ENCODE measurements at places on chromosomes 12 and 14.

DNA sequence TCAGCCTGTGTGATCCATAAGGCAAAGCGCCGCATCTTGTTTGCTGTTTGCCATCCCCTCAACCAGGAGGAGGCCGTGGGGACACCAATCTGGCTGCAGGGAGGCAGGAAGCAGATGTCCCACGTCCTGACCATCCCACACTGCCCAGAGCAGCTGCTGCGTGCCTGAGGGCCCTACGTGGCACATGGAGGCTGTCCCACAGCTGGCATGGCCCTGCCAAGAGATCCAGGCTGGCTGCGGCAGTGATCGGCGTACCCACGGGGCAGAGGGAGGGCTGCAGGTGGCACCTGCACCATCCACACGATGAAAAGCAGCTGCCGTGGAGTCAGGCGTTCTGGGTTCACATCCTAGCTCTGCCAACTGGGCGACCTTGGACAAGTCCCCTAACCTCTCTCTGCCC, 42.0 kb downstream of the NCOR2 start:
- no peak for DNase-seq

GRCh38 chr12:121358073-121358472, 5.9 kb upstream of the ANAPC5 start:
- DNase-seq, result no peak

- no peak for DNase-seq
Observed at GRCh38 chr14:91737619-91738018, 5.7 kb upstream of the CATSPERB start.

GRCh38 chr12:82357845-82358199, 365 bp downstream of the CCDC59 start:
- no peak for DNase-seq

- no peak for DNase-seq
Observed at GRCh38 chr12:43381879-43382278, 170.1 kb downstream of the ADAMTS20 start.

- DNase-seq, result no peak
Observed at GRCh38 chr12:12107678-12108077, 36.9 kb downstream of the BCL2L14 start.

Measured in endothelial cell of umbilical vein (primary cell).